ENCODE measurements at places on chromosomes 5 and 9.

DNA sequence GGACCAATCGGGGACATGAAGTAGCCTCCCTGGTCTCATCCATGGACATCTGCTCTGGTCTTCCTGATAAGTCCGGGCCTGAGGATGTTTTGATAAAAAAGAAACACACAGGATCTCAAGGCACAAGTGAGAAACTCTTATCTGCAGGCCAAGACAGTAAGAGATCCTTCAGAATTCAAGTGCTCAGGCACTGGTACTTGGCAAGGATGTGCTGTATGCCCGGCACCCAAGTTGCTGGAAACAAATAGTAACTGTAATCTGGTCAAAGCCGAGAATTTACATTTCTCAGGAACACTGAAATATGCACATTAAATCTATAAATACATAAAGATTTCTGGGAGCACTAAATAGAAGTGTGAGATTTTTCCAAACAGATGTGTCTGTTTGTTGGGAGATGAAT is 165.7 kb downstream of the SPOCK1 start:
- no peak for DNase-seq

DNA sequence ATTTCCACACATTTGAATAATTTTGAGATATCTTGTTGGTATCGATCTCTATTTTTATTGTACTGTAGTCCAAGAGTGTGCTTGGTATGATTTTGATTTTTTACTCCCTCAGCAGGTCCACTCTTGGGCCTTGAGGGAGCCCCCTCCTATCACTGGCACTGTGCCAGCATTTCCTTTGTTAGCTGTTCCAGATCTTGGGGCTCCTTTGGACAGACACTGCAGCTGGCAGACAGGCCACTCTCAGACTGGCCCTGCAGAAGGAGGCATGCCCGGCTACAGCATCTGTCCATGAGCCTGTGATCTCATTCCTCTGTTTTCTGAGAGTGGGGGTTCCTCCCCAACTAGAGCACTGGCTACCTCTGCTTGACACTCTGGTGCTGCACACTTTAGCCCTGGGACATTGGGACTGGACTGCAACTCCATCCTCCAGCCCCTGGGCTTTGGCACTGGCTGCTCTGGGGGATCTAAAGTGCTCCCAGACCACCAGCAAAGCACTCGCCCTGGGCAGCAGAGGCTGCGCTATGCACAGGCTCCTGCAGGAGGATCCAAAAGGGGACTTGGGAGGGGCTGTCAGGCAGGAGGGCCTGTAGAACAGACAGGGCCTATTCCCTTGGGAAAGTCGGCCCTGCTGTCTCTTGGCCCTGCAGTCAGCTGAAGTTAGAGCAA is 271.3 kb upstream of the DMAC1 start:
- no peak for DNase-seq

DNA sequence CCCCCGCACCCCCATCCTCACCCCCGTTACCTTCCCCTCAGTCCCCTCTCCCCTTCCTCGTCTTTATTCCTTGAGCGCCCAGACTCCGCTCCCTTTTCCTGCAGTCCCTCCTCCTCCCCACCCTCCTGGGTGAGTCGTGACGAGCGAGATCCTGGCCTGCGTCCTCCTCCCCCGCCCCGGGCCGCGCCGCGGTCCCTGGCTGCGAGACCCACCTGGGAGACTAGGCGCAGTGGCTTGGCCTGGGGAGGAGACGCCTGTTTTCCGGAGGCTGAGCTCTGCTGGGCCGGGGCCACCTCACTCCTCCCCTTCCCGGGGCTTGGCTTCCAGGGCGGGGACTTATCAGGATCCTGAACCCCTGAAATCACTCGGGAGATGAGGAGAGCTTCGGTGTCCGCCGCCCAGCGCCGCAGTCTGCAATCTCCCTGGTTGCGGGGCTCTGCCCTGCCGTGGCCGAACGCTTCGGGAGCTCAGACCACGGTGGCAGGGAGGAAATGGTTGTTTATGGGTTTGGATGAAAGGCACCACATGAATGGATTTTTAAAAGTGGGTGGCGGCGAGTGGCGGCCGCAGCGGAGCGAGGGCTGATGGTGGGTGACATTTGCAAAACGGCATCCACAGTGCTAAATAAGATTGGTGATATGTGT is 984 bp downstream of the STXBP1 start:
- peak; percentile 37 for DNase-seq

- peak; percentile 68 for DNase-seq
Observed at GRCh38 chr9:8857926-8858595, 1058.5 kb upstream of the DMAC1 start.

GRCh38 chr5:33120671-33121070 is 320.1 kb upstream of the TARS1 start:
- no peak for DNase-seq

DNA sequence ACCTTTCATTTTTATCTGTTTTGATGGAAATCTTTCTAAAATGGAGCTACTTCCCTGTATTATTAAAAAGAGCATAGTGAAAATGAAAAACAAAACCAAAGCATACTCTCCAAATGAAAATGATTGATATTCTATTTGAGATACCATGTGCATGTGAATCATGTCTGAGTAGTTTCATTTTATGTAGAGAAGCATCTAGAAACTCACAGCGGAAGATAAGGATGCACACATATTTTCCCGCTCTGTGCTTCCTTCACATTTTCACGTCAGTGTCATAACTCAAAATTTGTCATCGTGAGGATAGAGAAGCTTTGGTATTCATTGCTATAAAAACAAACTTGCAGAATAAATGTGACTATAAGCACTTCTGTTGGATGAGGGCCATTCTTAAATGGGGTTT is 34.0 kb upstream of the CLINT1 start:
- no peak for DNase-seq

- no peak for DNase-seq
Observed at GRCh38 chr5:170380361-170380951, 8.7 kb downstream of the KCNMB1 start.

GRCh38 chr9:121778252-121779225 is 127.1 kb downstream of the DAB2IP start:
- no peak for DNase-seq

GRCh38 chr5:180130291-180130869 is 58.8 kb upstream of the RNF130 start:
- DNase-seq: no peak

DNA sequence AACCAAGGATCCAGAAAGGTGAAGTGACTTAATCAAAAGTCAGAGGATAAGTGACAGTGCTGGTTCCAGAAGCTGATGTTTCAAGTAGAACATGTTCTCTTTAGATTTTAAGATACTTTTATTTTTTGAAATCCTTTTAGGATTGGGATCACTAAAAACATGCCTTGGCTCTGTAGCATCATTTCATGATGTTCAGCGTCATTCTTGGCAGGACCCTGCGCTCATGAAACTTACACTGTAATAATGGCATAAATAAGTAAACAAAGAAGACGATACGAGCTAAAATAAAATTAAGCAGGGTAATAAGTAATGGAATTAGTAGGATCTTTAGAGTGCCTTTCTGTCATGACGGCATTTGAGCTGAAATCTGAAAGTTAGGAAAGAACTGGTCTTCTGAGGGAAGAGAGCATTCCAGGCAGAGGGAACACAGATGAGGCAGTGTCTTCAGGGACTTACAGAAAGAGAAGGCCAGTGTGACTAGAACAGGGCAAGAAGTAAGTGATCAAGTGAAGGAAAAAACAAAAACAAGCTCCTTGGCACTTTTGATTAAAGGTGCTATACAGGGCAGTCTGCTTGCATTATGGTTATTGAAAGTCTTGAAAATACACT is 19.9 kb downstream of the CTNNA1 start:
- DNase-seq: no peak

DNA sequence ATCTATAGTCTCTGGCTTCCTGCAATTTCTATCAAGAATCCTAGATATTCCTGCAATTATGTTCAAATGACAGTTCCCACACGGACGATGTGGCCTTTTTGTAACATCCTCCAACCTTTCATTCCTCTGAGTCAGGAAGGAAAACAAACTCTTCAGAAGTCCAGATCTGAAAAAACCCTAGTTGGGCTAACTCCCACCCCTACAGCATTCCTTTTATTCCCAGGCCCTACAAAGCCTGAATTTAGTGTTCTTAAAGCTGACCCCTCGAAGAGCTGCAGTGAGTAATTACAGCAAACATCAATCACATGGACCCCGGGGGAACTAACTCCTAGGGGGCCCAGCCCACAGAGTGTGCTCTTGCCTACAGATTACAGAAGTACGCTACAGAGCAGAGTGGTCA is 99.7 kb downstream of the SERINC5 start:
- DNase-seq: no peak

DNA sequence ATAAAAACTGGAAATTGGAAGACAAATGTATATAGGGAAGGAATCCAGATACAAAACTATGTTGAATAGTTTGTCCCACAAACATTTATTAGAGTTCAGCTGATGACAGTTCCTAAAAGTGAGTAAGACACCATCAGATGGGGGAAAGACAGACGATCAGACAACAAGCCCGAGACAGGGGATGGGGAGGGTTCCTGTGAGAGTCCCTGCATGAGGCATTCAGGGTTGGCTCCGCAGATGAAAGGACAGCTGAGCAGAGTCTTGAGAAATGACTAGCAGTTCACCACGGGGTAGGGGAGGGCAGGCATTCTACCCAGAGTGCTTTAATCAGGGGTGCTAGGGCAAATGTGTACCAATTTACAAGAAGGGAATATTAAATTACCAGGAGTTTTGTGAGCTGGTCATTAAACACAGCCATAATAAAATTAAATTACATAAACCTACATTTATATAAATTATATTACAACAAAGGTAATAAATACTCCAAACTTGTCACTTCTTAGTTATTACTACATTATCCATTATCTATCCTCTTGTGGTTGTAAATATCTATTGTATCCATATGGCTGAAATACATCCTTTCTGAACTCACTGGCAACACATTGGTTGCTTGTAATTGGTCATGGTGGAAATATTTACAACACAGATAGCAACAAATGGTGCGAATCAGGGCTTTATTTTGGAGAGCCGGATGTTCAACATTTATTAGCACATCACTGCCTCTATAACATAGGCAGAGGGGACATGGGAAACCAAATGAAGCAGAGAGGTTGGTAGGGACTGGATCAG is 27.8 kb downstream of the TNFSF15 start:
- no peak for DNase-seq

DNA sequence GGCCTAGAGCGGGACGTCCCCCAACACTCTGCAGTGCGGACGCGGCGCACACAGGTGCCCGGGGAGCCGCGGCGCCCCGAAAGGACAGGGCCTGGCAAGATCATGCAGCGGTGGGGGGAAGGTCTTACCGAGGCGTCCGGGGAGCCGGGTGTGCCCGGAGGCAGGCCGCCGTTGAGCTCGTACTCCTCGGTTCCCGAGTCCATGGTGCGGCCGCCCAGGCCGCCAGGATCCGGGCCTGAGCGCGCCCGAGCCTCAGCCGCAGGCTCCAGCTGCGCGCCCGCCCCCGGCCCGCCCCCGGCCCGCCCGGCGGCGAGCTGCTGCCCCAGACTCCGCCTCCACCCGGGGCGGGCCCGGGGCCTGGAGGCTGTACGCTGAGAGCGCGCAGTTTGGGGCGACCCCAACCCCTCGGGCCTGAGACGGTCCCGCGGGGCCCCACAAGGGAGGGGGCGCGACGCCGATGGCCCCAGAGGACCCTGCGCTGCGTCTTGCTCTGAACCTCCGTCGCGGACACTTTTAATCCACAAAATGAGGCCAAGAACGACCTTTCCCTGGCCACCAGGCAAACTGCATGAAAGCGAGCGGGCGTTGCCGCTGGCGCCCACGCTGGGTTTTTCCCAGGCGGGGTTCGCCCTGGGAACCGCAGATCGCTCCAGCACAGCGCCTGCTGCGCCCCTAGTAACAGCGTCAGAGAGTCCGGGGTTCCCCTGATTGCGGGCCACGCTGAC is at the start of gene NINJ1:
TSS of gene NINJ1 (minus strand) at position 237 of the 725 bp plus-strand sequence. CDS start at position 203, 34 bp downstream.
- peak; percentile 44 for DNase-seq

GRCh38 chr9:106745876-106746275 is 117.1 kb upstream of the ZNF462 start:
- no peak for DNase-seq

- no peak for DNase-seq
Observed at GRCh38 chr5:160435532-160435931, 13.9 kb downstream of the PTTG1 start.

DNA sequence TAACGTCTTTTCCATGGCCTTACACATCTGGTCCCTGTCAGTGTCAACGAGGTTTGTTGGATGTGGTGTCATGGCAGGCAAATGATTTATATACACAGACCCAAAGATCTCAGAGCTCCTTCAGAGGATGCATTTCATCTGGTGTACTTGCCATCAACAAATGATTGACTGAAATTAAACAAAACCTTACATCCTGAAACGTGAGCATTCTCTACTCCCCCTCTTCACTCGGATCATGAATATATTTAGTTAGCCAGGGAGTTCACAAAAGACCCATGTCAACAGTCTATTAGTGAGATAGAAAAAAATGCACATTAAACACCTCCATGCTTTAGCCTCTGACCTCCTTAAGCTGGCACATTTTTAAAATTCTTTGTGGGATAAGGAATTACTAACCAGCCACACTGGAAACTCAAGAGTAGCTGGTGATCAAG is 215.6 kb downstream of the EFNA5 start:
- DNase-seq: no peak

- no peak for DNase-seq
Observed at GRCh38 chr5:159050316-159051143, 49.2 kb downstream of the EBF1 start.

DNA sequence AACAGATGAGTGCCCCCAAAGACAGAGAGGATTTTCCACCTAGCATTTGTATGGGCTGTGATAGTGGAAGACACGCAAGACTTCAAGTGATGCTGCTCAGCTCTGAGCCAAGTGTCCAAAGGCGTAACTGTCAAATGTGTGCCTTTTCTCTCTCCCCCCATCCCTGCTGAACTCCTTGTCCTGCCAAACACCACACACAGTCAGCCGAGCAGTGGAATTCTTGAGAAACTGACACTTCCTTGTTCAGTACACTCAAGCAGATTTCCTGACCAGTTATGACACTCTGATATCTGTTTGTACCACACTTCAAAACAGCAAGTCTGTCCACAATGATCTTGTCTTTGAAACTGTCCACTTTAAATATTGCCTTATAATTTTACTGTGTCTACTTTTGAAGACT is 166.4 kb downstream of the PIK3R1 start:
- no peak for DNase-seq

Measured in nucleus accumbens (tissue), 56 donors.